ENCODE measurements at places on chromosomes 5 and 9.

GRCh38 chr9:12859704-12860251 is 85.0 kb downstream of the LURAP1L start:
- no peak for DNase-seq

- no peak for DNase-seq
Observed at GRCh38 chr9:98834386-98834785, 26.9 kb downstream of the GALNT12 start.

DNA sequence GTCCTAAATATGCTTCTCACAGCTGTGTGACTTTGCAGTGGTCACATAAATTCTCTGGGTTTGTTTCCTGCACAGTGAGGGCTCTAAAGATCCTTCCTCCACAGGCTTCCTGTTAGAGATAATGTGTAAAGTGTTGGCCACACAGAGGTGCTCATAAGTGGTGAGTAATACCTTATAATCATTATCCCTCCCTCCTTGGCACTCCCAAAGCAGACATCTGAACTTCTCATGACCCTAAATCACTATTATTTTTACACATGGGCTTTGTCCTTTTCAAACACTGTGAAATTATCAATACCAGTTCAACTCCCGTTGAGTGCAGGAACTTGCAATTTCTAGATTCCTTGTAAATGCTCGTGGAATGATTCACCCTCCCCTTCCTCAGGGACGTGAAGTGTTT is 100.2 kb downstream of the BRINP1 start:
- DNase-seq: no peak

- no peak for DNase-seq
Observed at GRCh38 chr9:120265791-120266190, 314.2 kb downstream of the CDK5RAP2 start.

DNA sequence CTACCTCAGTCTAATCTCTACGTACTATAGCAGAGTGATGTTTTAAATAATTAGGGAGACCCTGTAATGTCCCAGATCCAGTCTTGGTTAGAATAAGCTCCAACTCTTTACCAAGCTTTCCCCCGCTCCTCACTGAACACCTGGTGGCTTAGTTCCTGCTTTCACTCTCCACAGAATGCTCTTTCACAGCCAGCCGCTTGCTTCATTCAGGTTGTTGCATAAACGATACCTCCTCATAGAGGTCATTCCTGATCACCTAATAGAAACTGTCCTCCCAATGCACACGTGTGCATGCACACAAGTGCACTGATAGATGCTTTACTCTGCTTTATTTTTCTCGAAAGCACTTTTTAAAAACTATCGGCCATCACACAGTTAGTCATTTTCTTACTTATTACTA is 298.1 kb downstream of the TRPM3 start:
- no peak for DNase-seq

DNA sequence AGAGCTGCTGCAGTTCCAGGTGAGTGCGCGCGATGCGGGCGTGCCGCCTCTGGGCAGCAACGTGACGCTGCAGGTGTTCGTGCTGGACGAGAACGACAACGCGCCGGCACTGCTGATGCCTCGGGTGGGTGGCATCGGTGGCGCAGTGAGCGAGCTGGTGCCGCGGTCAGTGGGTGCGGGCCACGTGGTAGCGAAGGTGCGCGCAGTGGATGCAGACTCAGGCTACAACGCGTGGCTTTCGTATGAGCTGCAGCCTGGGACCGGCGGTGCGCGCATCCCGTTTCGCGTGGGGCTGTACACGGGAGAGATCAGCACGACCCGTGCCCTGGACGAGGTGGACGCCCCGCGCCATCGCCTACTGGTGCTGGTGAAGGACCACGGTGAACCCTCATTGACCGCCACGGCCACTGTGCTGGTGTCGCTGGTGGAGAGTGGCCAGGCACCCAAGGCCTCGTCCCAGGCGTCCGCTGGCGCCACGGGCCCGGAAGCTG is 2.0 kb downstream of the PCDHA3 start:
- no peak for DNase-seq

- DNase-seq: no peak
Observed at GRCh38 chr9:36980148-36980974, 53.7 kb downstream of the PAX5 start.

DNA sequence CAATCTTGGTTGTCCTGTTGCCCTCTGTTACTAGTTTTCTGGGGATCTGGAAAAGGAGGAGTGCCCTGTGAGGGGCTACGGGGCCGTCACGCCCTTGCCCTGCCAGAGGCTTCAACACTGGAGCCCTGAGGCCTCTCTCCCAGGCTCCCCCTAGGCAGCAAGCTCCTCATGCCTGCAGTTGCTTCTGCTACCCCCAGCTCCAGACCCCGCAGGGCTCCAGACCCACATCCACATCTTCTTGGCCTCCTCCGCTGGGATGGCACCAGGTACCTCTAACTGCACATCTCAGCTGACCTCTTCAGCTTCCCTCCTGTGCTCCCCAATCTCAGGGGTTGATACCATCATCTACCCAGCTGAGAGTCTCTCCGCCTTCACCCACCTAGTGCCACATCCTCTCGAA is 116.0 kb downstream of the ZNF354C start:
- DNase-seq: no peak

- DNase-seq: no peak
Observed at GRCh38 chr5:128695791-128696530, 157.9 kb upstream of the FBN2 start.

GRCh38 chr5:107378218-107378899 is 292.4 kb downstream of the EFNA5 start:
- DNase-seq: no peak

DNA sequence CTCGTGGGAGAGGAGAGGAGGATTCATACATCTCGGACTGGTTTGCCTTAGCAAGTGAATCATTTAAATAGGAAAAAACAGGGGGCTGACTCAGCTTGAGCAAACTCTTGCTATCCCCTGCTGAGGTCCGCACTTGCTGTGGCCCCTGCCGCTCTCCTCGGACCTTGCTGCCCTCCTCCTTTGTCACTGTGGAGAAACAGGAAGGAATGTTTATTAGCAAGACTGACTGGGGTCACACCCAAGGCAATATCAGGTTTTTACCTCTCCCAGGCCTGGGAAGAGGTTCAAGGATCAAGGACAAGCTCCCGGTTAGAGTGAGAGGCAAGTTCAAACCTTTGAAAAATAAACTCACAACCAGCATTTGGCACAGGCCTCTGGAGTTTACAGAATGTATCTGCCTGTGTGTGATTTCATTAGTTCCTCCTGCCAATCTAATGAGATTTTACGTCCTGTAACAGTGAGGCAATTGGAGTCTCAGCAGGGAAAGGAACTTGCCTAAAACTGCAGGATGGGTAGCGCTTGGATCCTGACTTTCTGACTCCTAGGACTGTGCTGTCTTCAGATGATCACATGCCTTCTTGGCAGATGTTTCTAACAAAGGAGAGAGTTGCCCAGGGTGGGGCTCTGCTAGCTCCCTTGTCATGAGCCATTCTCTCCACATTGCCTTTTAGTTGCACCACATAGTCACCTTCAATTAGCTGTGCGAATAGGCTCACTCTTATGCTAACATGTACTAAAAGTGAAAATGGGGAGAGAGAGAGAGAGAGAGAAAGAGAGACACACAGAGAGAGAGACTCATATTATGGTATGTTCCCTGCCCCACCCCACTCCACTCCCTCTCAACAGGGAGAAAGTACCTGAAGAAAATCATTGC is 108.6 kb upstream of the CDKN2B start:
- DNase-seq: no peak

GRCh38 chr9:109244179-109245132 is 76.4 kb downstream of the EPB41L4B start:
- DNase-seq: peak; percentile 34

DNA sequence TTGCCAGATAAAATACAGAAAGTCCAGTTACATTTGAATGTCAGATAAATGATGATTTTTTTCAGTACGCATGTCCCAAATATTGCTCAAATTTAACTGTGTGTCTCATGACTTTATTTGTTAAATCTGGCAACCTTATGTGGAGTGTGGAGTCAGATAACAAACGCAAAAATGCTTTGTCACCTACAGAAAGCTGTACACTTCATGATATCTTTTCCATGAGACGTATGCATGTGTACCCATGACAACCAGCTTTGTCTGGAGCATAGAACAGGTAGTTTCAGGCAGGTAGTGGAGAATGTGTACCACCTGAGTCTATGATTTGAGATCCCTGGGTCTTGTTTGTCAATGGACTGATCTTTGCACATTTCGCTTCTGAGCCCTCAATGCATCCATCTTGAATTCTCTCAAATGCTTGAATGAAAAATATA is 105.5 kb upstream of the CPEB4 start:
- DNase-seq: no peak

DNA sequence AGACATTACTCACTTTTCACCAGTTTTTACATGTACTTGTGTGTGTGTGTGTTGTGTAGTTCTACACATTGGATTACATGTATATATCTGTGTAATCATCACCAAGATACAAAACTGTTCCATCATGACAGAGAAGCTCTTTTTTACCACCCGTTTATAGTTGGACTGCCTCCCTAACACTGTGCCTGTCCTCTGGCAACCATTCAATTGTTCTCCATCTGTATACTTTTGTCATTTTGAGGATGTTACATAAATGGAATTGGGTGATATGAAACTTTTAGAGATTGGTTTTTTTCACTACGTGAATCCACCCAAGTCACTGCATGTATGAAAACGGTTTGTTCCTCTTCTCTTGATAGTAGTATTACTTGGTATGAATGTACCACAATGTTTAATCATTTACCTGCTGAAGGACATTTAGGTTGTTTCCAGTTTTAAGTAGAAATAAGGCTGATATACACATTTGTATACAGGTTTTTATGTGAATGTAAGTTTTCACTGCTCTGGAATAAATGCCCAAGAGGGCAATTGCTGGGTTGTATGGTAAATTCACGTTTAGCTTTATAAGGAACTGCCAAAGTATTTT is 126.2 kb downstream of the MAPKAP1 start:
- no peak for DNase-seq

- DNase-seq: peak; percentile 47
Observed at GRCh38 chr5:392431-392988, 50.5 kb upstream of the EXOC3 start.

- no peak for DNase-seq
Observed at GRCh38 chr5:72428669-72429068, 78.5 kb downstream of the ZNF366 start.

DNA sequence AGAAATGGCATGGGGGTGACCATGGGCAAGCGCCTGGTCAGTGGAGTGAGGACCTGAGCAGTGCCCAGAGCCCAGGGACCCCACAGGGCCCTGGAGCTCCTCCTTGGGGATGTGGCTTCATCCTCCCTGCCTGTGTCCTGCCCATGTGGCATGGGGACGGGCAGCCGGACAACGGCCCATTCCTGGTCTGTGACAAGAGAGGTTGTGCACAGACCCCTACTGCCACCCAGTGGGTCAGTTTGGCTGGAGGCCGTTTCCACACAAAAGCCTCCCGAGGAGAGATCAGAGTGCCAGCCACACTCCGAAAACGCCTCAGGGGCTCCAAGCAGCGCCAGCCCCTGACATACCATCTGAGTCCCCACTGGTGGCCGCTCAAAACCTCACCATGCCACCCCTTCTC is 19.8 kb downstream of the SLC6A18 start:
- no peak for DNase-seq

- no peak for DNase-seq
Observed at GRCh38 chr5:14760548-14761002, 96.1 kb downstream of the OTULIN start.

DNA sequence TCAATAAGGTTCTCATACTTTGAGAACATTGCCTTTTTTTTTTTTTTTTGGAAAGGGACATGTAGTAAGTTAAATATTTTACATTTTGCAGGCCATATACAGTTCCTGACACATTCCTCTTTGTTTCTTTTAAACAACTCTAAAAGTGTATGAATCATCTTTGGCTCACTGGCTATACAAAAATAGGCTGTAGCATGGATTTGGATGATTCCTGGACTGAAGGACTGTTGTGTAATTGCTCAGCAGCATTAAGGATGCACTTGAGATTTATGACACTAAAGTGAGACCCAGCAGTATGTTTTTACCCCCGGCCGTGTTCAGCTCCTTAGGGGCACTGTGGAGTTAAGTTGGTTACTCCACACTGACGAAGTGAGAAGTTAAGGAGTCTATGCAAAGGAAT is 41.3 kb downstream of the VPS13A start:
- DNase-seq: no peak

DNA sequence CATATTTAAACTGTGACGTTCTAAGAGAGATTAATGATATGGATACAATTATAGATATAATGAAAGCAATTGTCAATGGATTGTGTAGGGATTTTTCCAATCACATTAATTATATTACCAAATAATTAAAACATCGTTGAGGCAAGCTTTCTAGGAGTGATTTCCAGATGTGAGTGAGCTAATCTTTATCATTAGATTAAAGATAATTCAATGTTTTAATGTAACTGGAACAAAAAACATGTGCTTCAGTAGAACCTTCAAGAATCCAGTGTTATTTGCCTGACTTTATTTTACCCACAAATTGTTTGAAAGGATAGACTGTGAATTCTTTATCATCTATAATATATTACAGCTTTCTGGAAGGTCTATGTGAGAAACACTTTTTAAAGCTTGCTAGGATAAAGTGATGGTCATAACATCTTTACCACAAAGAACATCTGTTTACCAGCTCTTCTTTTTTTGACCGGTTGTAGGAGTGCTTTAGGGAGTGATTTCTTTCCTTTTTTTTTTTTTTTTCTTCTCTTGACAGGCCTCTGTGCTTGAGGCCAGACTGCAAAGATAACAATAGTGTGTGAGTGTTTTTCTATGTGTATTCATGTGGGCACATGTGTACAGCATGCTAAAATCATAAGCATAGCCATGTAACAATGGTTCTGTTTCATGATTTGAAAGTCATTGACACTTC is 35.0 kb downstream of the SNCAIP start:
- no peak for DNase-seq

GRCh38 chr5:149641000-149641576 is 59.8 kb downstream of the ARHGEF37 start:
- no peak for DNase-seq

DNA sequence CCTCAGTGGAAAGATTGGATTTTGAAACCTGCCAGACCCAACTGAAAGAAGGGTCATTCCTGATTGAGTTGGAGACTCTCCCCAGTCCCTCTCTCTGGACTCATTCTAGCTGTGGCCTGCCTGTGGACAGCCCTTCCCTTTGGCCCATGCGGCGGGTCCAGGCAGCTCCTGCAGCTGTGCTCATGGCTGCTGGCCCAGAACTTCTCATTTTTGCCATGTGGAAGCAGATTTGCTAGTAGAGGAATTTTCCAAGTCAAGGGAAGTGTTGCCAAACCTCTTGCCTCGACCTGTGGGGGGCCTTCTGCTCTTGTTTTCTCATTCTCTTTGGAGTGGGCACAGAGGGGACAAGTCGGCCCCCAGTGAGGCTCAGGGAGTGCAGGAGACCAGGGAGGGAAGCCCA is 89.2 kb downstream of the ANKRD33B start:
- DNase-seq: no peak

GRCh38 chr5:95812074-95812471 is 10.5 kb downstream of the GLRX start:
- no peak for DNase-seq

- DNase-seq: no peak
Observed at GRCh38 chr5:144596517-144596916, 425.8 kb downstream of the KCTD16 start.
